ENCODE measurements at places on chromosomes 7 and 10.
A peak's percentile ranks its signal among the peaks of the same experiment; 100 is the strongest.

DNA sequence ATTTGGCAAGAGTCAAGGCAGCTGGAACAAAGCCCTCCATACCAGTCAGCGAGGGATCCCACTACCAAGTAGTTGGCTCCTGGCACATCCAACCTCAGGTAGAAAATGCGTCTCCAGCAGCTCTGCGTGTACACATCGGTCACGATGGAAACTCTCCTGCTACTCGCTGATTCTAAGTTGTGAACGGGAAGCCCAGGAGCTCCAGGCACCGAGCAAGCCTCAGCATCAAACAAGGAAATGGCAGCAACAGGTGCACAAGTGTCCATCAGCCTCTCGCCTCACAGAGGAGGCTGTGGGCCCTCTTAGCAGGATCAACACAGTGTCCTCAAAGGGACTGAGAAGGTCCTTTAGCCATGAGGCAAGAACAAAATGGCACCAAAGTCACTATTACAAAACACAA, 127.0 kb downstream of the TCERG1L start:
- DNase-seq: no peak

GRCh38 chr7:129890090-129890489, 62.7 kb downstream of the UBE2H start:
- no peak for DNase-seq

- DNase-seq: no peak
These were observed 4.2 kb upstream of the NKX1-2 start for GRCh38 chr10:124453960-124454610.

DNA sequence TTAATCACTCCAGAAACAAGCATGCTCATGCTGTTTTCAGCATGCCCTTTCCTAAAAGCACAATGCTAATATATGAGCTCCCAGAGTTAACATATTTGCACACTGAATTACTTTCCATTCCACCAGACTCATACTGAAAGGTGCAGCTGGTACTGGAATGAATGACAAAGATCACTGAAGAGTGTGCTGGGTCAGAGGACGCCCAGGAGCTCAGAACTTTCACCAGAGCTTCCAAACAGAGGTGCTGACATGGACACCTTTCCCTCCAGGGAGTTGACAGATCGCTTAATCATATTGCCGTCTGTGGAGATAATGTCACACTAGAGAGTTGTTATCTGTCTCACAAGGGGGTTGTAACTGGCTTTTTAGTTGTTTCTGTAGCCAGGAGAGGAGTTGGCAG, 292.9 kb downstream of the LHFPL3 start:
- DNase-seq: no peak

DNA sequence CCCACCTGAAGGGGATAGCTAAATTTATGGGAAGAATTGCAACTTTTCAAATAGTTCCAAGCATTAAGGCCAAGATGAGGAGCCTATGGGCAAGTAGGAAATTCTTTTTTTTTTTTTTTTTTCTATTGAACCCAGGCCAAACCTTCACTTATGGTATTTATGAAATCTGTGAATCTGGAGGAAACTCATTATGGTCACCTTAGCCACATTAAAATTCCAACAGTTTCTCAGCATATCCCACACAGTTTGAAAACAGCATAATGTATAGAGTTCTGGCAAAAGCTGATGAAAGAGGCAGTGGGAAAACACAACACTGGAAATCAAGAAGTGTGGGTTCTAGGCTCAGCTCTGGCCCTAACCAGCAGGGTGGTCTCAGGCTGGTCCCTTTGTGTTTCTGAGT, 236.9 kb downstream of the PTEN start:
- no peak for DNase-seq

DNA sequence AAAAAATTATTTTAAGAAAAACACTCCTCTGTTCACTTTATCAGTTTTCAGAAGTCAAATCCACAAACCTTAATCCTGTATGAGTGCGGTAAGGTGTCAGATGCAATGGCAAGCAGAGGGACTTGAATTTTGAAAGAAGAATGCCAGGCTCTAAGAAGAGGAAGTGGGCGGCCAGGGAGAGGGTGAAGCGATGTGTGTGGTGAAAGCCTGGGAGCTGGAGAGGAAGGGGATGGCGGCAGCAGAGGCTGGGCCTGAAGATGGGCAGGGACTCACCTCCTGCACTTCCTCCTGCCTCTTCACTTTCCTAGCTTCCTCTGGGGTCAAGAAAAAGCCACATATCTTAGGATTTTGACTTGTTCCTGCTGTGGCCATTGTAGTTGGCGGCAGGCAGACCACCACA, 609.6 kb downstream of the PARD3 start:
- no peak for DNase-seq

DNA sequence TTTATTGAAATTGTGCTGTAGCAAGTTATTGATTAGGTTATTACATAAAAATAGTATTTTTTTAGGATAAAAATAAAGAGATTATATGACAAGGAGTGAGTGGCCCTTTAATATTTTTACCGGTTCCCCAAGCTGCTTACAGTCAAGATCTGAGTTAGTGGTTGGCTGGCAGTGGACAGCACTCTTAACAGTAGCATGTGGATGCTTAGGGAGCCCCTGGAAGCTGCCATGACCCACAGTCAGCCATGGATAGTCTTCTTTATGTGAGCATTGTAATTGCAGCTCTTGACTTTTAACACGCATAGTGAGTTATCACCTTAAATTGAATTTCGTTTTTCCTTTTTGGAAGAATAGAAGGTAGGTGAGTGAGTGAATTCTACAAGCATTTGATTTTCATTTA, 22.1 kb downstream of the RAB18 start:
- no peak for DNase-seq

DNA sequence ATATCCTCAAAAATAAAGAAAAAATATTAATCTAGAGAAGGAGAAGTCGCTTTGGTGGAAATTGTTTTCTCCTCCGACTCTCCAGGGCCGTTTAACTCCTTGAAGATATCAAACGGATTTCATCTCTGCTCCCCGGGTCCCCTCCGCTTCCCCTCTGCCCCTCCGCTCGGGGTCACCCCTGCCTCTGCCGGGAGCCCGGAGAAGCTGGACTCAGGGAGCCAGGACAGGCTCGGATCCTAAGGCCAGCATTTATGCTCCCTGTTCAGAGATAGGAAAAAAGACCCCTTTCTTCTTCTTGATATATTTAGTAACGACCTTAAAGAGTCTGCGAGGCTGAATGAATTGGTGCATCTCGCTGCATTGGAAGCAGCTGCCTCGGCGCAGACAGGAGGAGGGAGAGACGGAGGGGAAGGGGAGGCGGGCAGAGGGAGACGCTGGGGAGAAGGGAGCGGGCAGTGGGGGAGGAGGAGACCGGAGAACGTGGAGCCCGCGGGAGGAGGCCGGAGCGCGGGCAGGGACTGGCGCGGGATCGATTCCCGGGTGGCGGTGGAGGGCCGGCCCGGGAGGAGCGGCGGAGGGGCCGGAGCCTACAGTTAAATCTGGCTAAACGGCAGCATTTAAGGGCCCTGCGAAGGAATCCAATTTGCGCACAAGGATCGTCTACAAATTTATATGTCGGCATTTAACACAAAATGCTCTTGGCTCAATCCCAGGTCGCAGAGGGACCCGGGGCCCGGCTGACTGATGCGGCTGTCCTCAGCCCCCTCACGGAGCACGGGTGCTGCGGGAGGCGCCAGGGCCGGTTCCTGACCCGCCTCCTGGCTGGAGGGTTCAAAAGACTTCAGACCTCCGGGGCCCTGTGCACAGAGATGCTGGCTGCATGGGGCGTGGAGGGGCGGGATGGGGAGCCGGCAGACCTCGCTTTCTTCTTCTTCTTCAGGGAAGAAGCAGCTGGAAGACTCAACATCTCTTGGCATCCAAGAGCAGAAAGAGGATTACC, 55.6 kb downstream of the CRTAC1 start:
- DNase-seq: peak; percentile 13

- DNase-seq: no peak
These were observed 124.9 kb downstream of the CYP26A1 start for GRCh38 chr10:93198401-93199131.

DNA sequence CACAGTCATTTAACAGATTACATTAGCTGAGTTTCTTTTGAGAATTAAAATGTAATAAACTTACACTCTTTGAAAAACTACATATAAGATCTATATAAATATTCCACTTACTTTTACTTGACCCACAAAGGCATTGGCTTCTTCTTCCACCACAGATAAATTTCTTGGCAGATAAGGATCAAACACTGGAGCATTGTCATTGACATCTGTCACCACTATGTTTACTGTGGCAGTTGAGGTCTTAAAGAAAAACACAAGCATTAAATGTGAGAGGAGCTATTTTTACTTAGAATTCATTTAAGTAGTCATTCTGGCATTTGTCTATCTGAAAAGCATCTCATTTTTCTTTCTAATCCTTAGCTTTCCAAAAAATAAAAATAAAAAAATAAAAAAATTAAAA, 734.4 kb downstream of the PCDH15 start:
- no peak for DNase-seq

DNA sequence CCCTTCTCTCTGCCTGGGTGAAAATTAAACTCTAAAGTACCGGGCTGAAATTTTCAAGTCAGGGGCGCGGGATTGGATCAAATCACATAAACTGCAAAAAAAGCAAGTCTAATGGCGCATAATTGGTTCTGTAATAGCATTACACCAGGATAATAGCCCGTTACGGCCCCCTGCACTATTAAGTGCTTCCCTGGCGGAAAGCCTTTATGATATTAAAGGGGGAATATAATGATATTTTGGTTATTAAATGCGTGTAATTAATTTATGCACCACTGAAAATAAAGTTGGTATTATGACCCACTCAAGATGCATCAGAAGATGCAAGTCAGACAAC, 744 bp upstream of the DRGX start:
- no peak for DNase-seq

GRCh38 chr7:83794829-83795228, 145.9 kb upstream of the SEMA3E start:
- no peak for DNase-seq

DNA sequence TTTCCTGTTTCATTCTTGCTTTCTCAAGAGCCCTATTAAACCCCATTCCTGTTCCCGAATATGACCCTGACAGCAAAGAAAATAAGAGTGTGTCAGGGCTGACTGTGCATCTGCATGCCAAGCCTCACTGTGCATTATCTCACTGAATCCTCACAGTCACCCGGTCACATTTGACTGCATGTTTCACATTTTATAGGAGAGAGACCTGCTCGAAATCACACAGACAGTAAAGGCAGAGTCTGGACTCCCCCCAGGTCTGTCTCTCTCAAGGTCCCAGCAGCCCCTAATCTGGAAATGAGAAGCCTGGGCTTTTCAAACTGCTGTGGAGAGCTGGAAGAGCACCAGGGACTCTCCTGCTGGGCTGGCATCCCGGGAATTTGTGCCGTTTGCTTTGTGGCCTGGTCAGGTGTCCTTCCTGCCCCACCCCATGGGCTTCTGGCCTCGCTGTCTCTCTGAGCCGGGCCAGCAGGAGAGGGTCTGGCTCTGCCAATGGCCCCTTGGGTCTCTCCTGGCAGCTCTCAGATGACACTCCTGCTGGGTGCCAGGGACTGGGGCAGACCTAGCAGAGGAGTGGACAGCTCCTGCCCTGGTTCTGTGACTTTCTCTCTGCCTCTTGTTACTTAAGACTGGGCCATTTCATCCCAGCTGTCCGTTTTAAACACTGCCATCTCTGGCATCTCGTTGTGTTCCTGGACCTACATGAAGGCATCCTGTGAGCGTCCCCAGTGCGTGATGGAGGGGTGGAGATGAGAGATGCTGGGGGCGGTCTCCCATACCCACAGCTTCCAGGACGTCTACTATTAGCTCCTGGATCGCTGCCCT, 173.6 kb downstream of the ARHGAP12 start:
- DNase-seq: no peak

DNA sequence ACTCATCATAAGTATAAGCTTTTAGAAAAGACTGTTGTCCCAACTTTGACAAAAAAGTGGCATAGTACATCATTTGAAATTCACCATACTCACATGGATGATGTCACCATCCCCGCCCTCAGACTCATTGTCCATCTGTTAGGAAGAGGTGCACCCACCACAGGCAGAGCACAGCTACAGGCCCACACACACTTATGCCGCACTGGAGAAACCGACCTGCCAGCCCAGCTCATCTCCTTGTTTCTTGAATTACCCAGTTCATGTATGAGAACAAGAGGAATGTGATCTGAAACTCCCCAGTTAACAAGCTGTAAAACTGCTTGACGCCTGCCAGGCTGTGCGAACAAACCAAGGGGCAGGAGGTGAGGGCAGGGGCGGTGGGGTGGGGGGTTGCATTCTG, 312.0 kb downstream of the DPP6 start:
- no peak for DNase-seq

DNA sequence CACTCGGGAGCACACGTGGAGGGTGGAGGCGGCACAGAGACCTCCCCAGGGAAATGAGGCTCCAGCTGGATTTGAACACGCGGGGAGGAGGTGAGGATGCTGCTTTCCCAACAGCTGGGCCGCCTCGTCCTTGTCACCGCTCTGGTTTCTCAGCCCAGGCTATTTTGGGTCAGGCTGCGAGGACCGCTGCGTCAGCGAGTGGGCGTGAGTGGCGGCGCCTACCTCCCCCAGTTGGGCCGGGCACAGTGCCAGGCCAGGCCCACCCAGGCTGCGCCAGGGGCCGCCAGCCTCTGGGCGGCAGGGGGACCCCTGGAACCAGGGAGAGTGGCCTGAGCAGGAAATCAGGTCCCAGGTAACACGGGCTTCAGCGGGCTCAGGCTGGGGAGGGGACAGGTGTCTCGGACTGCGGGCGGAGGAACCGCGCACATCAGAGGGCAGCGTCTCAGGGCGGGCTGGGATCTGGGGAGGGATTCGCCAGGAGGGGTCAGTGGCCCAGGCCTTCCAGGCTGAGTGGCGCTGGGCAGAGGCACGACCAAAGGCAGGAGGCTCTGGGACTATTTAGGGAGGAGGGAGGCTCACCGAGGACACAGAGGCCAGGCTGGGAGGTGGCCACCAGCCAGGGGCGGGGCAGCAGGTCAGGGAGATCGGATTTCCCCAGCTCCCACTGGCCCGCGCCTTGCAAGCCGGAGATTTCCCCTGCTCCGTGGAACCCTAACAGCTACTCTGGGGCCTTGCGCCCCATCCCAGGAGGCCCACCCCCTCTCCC, 125.2 kb upstream of the RET start:
- no peak for DNase-seq

DNA sequence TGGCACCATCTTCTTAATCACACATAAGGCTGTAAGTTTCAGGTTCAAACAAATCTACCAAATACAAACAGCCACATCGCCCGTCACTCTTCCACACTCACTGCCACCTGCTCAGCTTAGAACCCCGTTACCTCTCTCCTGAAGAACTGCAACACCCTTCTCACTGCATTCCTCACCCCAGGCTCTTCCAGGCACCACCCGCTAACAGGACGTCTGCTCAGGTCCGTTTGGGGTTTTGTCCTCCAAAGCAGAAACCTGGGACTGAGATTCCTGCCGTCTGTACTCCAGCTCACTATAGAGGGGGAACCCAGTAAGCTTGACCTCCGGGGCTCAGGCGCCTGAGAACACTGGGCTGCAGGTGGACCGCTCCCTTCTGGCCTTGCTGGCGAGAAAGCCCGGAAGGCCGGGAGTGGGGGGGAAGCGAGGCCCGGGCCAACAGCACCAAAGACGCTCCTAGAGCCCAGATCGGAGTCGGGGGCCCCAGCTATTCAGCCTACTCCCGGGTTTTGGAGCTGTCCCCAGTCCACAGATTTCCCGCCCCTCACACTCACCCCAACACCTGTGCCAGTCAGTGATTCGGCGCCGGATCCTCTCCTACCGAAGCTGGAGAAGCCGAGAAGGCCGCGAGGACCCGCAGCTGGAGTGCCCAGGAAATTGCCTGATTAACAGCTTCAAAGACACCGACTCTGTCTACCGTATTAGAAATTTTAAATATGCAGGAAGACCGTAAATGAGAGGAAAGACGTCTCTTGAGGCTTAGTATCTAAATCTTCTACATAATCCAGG, at the start of gene AP3M1:
TSS of gene AP3M1 (minus strand) at position 625 of the 786 bp plus-strand sequence. CDS start 12,449 bp downstream, outside the sequence.
- DNase-seq: peak; percentile 89

GRCh38 chr10:624605-625332, 64.7 kb downstream of the DIP2C start:
- DNase-seq: peak; percentile 75

Measured in amygdala (tissue), 56 donors.